ENCODE measurements at places on chromosomes 1 and 21. TPM values are rescaled to one million over a fixed set of nuclear protein-coding genes. Genes with fewer than 3 reads are reported as not detected.

DNA sequence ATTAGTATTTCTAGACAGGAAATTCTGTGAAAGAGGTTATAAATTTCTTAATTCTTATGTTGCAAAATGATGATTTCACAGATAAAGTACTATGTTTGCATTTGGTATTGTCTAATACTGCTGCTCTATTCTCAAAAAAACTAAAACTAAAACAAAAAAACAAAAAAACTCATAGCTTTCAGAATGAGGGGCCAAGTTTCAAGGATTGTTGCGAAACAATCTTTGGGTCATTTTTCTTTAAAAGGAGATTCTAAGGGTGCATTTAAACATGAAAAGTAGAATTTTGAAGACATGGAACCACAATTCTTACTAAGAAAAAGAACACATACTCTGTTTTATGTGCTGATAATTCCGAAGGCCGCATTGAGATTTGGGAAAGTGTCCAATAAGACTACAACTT lies 645.1 kb downstream of the ADGRL2 start:
- no peak for DNase-seq

- DNase-seq, result peak; percentile 78
Observed at GRCh38 chr21:42775123-42775522, 104.2 kb downstream of the WDR4 start.

The TCP10L gene
- total RNA-seq, result 0.72 TPM

DNA sequence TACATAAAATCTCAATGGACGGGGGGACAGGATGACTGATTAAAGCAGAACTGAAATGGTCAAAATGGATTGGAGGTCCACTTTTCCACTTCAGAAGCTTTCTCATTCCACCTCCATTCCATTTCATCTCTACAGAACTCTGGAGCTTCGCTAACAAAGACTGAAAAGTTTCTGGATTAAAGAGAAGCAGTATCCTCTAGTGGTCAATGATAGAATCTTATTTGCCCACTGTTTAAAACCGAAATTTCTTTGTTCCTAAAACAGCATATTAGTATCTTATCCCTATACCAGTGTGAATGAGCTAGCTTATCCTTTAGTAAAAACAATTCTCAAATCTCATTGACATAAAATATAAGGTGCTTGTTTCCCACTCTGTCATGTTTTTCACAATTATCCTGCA lies 890.6 kb downstream of the KCNT2 start:
- DNase-seq, result no peak

GRCh38 chr1:5571438-5571837 lies 420.8 kb downstream of the NPHP4 start:
- no peak for DNase-seq

- no peak for DNase-seq
Observed at GRCh38 chr1:212987702-212988322, 27.9 kb downstream of the ANGEL2 start.

DNA sequence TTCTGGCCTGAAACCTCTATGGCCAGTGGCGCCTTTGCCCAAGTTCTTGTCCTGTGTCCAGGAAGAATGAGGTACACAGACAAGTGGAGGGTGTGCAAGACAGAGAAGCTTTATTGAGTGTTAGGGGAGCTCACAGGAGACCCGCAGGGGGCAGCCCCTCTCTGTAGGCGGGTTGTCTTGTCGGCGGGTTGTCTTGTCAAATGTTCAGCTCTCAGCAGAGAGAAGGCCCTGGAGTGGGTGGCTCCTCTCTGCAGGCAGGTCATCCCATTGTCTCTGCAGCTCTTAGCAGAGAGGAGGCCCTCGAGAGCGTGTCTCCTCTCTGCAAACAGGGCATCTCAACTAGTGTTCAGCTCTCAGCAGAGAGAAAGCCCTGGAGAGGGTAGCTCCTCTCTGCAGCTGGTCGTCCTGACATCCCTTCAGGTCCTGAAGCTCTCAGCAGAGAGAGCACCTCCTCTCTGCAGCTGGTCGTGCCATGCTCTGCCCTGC lies 11.0 kb downstream of the COL6A2 start:
- DNase-seq, result peak; percentile 36

DNA sequence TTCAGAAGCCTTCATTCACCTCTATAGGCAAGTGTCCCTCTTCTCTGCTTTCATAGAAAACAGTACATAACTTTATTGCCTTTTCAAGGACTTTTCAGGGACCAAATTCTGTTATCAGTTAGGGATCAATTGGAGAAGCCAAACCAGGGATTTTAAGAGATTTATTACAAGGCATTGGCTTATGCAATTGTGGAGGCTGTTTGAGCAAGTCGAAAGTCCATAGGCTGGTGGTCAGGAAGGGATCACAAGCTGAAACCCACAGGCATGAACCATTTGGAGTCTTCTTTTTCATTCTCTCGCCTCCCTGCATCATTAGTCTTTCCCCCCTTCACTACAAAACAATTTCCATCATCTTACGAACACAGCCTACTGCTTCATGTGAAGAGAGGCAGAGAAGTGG lies 34.8 kb upstream of the SYCP1 start:
- DNase-seq, result no peak

DNA sequence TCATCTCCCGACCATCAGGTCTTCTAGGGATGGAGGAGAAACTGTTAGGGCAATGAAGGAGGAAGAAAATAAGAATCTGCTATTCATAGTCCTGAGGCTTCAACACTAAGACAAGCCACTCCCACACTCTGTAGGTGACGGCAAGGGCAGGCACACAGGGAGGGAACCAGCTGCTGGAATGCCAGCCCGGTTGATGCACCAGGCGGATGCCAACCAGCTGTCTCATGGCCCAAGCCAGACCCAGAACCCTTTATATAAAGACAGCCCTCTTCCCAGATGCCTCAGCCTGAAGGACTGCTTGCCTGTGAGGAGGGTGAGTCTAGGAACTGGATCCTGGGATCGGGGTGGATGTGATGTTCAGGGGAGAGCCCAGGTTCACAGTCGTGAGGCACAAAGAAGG lies at the start of gene KPRP:
Gene KPRP, plus strand, starts transcription at position 279 of the 400 bp plus-strand sequence. CDS start 1,564 bp downstream, outside the sequence.
- DNase-seq, result no peak

The SLC44A3 gene
- total RNA-seq, result 7.1 TPM

The MED8 gene
- total RNA-seq, result 64.8 TPM

DNA sequence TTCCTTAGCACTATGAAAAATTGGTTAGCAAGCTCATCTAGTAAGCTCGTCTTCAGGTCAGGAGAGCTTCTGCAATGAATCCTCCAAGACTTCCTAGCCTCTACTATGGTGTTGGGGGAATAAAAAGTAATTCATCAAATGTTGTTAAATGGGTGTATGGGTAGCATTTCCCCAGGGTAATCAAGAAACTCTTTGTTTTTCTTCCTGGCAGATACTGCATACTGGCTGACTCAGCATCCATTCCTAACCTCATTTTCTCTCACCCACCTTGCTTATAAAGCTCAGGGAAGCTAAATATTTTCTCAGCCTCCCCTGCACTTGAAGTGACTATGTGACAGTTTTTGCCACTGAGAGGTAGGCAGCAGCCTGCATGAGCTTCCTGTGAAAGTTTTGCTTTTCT lies 83.4 kb downstream of the MAB21L3 start:
- DNase-seq, result no peak

DNA sequence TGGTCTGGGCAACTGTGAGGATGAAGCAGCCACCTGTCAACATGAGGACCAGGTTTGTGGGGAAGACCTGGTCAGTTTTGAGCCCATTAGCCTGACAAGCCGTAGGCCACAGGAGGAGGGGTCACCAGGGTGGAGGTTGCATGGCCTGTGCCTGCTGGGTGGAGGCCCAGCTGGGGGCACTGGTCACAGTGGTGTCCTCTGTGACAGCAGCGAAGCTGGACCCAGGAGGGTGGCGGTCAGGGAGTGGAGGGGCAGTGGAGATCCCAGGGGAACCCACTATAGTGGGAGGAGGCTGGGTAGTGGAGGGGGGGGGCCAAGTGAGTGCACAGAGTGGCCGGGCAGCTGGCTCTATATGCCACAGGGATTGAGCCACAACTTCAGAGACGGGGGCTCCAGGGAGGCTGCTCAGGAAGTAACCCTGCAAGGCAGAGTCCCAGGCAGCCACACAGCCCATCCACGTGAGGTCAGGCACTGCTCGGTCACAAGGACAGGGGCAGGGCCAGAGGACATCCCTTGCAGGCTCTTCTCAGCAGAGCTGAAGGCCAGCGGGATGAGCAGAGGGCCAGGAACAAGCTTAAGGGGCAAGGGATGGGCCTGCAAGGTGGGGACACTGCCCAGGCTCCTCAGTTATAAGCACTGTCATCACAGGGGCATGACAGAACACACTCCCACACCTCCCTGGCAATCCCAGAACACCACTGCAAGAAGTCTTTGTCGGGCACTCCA lies 2.3 kb upstream of the C1orf35 start:
- DNase-seq, result no peak

The IFNLR1 gene
- under 0.01 TPM for total RNA-seq

DNA sequence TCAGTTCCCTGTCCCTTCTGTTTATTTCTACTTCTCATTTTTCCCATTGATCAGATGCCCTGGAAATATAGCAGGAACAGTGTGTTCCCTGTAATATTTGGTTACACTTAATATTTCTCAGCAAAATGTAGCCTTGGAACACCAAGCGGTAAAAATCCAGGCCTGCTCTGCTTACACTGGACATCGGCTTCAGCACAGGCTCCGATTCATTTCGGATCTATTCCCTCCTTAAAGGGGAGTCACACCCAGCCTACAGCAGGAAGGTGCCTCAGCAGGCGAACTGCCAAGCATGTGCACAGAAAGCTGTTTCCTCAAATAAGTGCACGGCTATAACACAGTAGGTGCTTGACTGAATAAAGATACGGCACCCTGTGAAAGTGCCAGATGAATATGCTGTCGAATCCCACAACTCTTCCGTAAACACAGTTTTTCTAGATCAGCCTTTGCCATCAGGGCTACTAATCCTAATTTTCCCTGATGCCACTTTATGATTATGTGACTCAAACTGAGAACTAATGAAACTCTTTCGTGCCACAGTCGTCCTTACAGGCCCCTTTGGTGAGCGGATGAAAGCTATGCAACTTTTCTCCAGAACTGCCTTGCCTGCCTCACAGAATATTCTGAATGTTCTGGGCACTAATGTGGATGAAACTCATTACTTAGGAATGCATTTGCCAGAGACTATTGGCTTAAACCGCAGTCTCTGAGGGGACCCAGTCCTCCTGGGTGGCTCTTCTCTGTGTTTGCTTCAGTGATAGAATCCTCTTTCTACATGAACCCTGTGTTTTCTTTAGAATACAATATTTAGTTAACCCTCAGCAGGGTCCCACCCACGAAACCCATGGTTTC lies 275.5 kb upstream of the RUNX1 start:
- peak; percentile 78 for DNase-seq

DNA sequence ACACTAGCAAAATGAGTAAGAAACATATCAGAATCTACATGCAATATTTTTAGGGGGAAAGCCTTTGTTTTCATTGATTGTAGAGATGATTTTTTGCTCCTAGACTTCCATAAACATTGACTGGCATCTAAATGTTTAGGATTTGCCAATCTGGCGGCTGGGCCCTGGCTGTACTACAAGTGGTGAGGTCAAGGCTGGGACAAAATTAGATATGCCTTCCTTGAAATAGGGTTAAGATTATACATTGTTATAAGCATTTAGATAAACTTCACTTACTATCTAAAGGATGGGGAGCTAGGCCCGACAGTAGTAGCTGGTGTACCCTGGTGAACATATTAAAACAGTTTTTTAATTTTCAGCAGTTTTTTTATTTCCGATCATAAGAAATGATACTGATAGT lies 5.2 kb downstream of the NFIA start:
- DNase-seq, result no peak

DNA sequence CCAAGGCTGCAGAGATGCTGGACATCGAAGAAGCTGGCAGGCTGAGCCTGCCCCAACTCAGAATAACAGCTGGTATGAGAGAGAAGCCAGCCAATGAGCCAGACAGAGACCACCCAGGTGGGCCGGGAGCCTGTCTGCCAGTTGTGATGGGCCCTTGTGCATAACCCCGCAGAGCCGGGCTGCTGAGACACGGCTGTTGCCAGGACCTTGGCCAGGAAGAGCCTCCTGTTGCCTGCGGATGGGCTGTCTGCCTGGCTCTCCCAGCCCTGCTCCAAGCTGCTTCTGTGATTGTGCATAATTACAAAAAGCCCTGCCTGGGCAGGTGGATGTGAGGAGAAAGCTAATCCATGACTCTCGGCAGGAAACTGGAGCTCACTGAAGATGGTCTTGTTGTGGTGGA lies 126.5 kb downstream of the CAPN8 start:
- no peak for DNase-seq

Measured in osteoblast (primary cell).